ENCODE measurements at places on chromosomes 1 and 21.

GRCh38 chr1:231750296-231750695 is 123.7 kb downstream of the DISC1 start:
- no peak for DNase-seq

GRCh38 chr1:244090645-244091044 is 39.6 kb downstream of the ZBTB18 start:
- no peak for DNase-seq

DNA sequence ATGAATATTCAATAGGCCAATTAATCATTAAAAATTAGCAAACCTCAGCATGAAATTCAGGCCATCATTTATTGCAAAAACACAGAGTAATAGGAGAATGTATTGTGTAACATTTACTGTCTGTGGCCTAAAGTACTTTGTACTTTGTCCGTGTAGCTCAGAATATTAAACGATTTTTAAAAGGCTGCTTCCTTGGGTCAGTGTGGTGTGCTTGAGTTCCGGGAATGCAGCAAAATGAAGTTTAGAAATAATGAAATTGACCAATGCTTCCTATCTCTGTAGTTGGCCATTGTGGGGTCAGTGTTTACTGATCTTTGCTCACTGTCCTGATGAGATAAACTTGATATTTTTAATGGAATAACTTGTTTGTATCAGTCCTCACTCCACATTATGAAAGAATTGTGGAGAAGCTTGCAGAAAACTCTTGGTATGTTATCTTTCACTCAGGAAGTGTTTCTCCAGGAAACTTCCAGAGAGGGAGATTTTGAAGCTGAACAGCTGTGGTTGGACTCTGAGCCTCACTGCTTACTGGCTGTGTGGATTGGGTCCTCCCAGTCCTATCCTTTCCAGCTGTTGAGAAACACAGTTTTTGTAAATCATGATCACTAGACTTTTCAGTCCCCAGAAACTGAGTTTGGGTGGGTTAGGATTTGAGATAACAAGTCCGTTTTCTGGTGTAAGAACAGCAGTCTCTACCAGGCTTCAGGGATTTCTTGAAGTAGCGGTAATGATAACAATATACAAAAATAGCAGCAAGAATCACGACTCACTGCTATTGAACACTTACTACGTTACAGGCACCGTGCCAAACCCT is 19.2 kb upstream of the MTARC1 start:
- DNase-seq = no peak

GRCh38 chr1:228338521-228339051 is 68.0 kb downstream of the TRIM11 start:
- peak; percentile 62 for DNase-seq

DNA sequence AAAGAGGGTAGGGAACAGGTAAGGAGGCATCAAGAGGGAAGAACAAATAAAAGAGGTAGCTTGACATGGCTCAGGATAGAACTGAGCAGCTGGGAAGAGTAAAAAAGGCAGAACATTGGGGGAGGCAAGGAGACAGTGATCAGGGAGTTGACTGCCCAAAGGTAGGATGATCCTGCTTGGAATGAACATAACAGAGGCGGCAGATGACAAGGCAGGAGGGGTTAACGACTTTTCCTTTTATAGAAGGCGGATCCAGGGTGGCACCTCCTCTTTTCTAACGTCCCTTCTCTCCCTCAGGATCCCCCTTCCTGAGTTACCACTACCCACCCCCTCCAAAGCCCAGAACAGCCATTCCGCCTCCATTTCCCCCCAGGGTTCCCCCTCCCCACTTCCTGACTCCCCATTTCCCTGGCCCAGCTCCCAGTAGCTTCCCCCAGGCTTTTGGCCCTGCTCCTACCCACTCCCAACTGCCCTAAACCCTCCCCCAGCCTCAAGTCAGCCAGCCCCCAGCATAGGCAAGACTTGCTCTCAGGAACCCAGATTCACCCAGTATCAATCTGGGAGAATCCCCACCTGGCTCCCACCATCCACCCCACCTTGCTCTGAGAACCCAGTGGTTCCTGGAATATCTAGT is 769 bp upstream of the ADAMTS4 start:
- no peak for DNase-seq

- no peak for DNase-seq
Measured at GRCh38 chr1:158564608-158565007, 5.8 kb downstream of the OR6P1 start.

DNA sequence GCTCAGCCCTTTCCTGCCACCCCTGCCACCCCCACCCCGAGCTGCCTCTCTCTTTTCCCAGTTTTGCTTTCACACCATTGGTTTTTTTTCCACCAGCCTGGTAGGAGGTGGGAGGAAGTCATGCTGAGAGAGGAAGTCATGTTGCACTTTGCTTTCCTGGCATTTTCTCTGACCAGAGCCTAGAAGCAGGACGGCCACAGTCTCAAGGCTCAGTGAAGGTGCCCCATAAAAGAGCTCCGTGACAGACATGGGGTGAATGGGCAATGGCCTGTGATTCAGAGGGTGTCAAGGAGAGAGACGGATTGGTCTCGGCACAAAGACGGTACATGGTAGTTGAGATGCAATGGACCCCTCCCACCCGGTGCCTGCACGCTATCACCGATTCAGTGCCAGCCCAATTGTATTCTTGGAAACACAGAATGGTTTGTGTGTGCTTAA is 42.1 kb upstream of the DMRTB1 start:
- DNase-seq = no peak

- DNase-seq = no peak
Measured at GRCh38 chr1:230855886-230856285, 12.4 kb downstream of the C1orf198 start.

- DNase-seq = no peak
Measured at GRCh38 chr1:181112071-181112929, 23.8 kb downstream of the IER5 start.

DNA sequence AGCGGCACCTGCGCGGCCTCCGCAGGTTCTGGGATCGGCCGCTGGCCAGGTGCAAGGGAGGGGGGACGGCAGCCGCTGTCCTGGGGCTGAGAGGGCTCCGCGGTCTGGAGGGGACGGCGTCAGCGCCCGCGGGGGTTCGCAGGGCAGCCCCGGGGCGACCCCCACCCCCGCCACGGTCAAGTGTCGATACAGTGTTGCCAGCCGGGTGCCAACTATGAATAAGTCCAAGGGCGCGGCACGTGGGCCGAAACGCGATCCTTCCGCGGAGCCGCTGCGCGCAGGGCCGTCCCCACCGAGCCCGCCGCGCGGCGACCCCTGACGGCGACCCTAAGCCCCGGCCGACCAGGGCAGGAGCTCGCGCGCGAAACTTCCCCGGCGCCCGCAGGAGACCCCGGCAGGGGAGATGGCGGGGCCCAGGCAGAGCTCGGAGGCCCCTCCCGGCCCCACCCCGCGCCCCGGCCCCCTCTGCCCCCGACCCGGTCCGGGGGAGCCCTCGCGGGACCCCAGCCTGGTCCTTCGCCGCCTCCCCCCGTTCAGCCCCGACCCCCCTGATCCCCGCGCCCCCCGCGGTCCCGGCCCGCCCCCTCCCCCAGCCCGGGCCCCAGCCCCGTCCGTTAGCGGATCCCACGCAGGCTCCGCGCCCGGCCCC is 586 bp upstream of the AGPAT3 start:
- no peak for DNase-seq

GRCh38 chr1:17208546-17208945 is 3.6 kb downstream of the PADI1 start:
- DNase-seq = no peak

GRCh38 chr21:45186709-45187108 is 101.0 kb downstream of the POFUT2 start:
- no peak for DNase-seq

- no peak for DNase-seq
Measured at GRCh38 chr1:70386121-70386520, 24.9 kb upstream of the CTH start.

DNA sequence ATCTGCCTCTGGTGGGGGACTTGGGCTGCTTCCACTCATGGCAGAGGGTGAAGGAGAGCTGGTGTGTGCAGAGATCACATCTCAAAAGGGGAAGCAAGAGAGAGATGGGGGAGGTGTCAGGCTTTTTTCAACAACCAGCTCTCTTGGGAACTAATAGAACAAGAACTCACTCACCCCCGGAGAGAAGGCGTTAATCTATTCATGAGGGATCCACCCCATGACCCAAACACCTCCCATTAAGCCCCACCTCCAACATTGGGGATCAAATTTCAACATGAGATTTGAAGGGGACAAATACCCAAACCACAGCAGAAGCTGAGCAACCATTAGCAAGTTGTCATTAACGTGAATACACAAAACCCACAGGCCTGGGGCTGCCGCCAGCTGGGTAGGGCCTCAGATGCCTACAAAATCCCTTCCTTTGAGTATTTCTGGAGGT is 12.0 kb upstream of the VWA5B1 start:
- no peak for DNase-seq

- no peak for DNase-seq
Measured at GRCh38 chr1:89786628-89787214, 34.1 kb upstream of the LRRC8D start.

- no peak for DNase-seq
Measured at GRCh38 chr1:19336543-19336942, 24.4 kb downstream of the SLC66A1 start.

DNA sequence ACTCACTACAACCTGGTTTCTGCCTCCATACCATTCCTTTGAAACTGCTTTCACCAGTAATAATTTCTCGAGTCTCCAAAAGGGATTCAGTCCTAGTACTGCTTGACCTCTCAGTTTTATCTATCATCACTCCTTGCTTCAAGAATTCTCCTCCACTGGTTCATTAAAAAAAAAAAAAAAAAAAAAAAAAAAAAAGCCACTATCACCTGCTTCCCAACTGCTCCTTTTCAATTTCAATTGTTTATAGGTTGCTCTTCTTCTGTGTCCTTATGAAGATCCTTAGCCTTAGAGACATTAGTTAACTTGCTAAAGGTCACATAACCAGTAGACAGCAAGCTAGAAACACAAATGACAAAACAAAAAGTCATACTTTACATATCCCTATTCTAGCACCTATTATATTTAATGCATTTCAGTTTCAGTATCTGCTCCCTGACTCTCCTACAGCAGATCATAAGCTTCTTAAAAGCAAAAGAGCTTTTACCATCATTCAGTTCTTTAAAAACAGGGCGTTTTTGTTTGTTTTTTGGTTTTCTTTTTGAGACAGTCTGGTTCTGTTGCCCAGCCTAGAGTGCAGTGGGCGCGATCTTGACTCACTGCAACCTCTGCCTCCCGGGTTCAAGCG is 7.1 kb downstream of the NRDC start:
- DNase-seq = no peak

GRCh38 chr1:199155166-199156019 is 516.6 kb downstream of the PTPRC start:
- no peak for DNase-seq

DNA sequence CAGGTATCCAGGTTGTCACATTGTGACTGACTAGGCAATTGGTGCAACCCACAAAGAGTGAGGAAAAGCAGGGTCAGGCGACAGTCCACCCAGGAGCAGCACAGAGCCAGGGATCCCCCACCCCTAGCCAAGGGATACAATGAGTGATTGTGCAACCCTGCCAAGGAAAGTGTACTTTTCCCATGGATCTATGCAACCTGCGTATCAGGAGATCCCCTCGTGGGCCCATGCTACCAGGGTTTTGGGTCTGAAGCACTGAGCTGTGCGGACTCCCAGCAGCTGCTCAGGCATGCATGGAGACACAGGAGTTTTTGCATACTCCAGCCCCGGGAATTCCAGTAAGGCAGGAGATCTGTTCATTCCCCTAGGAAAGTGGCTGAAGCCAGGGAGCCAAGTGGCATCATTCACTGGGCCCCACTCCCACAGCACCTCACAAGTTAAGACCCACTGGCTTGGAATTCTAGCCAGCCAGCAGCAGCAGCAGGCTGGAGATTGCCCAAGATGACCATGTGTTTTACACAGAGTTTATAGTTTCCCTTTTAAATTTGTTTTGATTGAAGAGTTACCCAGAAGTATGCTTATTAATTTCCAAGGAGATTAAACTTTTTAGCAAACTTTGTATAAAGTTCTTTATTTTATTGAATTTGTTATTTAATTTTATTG is 136.0 kb downstream of the LTN1 start:
- DNase-seq = no peak

- no peak for DNase-seq
Measured at GRCh38 chr1:226485192-226485591, 63.4 kb upstream of the STUM start.

GRCh38 chr1:30159015-30159414 is 564.4 kb downstream of the MATN1 start:
- DNase-seq = no peak

DNA sequence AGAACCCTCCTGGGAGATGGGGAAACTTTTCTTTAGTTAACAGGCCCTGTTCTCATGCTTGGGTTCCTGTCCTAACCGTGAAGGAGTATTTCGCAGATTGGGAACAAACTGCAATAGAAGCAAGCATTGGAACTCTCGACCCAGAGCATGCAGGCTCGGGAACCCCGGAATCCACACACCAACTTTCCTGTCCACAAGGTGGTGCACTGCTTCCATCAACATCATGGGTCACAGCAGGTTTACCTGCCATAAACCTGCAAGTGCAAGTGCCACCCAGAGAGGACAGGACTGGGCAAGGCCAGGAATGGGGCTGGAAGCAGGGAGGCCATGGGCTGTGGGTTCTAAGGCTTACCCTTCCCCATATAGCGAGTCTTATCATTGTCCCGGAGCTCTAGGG is 6.9 kb downstream of the ENO1 start:
- no peak for DNase-seq

DNA sequence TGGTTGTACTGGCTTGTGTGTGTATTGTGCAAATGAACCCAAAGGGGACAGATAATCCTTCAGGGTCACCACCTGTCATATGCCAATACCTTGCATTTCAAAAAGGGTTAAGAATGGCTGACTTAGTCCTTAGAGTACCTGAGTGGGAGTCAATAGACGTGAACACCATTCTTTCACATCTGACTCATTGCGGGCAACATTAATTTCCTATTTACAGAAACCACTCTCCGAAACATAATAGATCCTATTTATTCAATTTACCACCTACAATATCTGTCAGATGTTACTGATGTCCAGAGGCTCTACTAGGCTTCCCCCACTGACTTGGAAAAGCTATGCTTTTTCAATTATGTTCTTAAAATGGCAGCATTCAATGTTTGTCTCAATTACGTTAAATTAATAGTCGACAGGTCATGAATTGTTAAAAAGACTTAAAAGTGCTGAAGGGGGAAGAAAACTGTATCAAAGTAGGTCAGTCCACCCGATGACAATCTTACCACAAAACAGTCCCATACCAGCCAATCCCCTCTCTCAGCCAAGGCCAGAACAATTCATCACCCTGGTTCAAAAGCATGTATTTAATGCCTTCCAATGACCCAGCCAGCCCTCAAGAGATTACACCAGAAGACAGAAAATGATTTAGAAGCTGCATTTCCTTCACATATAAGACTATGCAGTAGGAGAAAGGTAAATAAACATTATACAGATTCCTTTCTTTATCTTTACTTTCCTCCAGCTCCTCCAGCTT is 48.6 kb upstream of the PLA2G2C start:
- DNase-seq = no peak

DNA sequence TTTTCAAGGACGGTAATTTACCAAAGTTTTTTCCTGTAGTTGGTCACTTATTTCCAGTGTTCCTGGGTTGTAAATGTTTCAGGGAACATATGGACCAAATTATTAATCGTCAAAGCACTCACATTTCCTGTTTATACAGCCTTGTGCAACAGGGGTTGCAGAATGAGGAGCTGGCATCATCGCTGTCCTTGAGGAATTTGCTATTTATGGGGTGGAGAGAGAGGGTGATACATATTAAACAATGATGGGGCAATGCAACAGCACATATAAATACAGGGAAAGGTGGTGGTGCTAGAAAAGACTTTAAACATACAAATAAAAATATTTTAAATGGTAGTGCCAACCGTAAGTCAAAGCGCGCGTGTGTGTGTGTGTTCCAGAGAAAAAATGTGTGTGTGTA is 369.8 kb downstream of the NPHP4 start:
- no peak for DNase-seq

- no peak for DNase-seq
Measured at GRCh38 chr1:175981128-175981527, 226.0 kb downstream of the COP1 start.

Data from left forelimb (tissue), 1 donor.